Kidney epithelial cell (primary cell): ENCODE measurements at places on chromosomes 12 and 14. TPM values are rescaled to one million over a fixed set of nuclear protein-coding genes. Genes with fewer than 3 reads are reported as not detected.

Gene RNFT2
- 8.4 and 16.3 TPM in 2 replicates for total RNA-seq

DNA sequence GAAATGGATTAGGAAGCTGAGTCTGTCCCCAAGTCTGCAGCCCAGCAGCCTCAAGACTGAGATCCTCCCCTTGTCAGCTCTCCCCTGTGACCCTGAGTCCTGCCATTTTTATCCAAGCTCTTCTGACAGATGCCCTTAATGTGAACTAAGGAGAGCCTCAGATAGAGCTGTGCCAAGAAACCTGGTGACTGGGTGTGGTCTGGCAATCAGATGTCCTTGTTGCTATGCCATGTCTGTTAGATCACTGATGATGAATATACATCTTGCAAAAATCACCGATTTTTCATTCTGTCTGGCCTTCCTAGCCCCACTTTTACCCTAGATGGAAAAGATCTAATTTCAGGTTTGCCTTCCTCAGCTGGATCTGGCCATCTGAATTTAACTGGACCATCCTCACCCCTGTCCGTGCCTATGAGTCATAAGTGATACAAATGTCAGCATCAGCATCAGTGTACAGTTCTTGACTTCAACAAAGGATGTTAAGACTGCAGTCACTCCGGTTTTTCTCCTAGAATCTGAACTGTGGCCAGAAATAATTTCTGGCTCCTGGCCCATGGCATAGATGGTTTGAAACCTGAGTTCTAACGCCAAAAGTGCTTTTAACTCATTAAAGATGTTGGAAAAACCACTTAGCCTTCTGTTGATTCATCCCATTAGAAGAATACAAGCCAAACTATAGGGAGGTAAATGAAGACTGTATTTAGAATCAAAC is 61.2 kb upstream of the GRIP1 start:
- DNase-seq = no peak

DNA sequence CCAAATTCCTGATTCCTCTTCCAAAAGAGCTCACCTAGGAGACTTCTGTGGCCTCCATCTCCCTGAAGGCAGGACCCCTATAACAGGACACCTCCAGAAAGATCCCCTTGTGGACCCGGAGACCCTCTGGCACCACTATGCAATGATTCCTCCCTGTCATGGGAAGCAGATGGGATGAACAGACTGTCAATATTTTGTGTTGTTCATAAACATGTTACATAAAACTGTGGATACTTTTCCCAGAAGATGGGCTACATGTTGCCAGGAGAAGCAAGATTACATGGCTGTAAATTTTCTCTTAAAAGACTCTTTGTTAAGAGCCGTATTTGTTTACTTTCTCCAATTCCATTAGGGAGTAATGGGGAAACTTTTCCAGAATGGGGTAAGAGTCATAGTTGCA is 52.1 kb downstream of the TUNAR start:
- DNase-seq = no peak

- DNase-seq = no peak
Measured at GRCh38 chr12:113609692-113610469, 138.2 kb upstream of the LHX5 start.

DNA sequence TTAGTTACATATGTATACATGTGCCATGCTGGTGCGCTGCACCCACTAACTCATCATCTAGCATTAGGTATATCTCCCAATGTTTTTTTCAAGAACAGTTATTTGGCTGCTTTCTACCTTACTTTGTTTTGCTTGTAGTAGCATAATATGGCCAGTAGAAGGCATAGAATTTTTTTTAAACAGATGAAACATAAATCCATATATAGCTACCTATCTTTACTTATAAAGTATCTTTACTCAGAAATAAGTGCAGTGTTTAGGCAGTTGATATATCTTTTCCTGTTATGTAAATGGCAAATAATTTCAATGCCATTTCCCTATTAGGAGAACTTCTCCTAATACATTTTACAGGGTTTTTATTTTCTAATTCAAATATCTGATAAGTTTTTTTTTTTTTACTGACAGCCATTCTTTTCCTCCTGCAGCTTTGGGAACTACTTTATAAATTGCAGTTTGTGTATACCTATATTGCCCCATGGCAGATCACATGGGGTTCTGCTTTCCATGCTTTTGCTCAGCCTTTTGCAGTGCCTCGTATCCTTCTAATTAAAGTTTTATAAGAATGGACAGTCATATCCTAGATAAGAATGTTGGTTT is 143.1 kb downstream of the PCNX1 start:
- no peak for DNase-seq

DNA sequence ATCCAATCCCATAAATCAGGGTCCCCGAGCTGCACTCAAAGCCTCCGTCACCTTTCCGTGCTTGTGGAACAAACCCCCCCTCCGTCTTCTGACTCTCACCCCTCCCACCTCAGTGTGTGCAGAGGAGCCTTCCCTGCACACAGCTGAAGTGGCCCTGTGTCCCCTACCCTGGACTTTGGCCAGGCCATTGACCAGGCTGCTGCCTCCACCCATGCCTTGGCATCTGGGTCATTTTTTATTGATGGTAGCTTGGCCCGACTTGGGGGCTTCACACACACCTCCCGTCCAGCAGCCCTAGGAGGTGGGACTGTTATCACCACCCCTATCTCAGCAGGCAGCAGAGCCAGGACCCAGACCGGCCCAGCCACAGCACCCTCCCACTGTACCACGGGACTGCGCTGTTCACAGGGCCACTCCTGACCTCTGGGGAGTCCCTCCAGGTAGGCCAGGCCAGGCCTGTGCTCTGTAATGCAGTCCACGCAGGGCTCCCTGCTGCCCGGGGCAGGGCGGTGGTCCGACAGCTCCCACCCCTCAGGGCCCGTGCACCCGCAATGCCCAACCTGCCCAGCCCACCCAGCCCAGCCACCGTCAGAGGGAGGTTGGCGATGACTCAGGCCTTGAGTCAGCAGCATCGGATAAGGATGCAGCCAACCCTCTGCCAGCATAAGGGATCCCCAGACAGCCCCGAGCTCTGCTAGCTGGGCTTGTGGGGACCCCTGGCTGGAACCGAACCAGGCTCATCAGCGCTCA is 9.2 kb upstream of the INF2 start:
- peak; percentile 48 for DNase-seq

GRCh38 chr12:59372956-59373355 is 222.9 kb upstream of the SLC16A7 start:
- DNase-seq = no peak

- DNase-seq = no peak
Measured at GRCh38 chr12:101368016-101368415, 39.6 kb downstream of the ARL1 start.

DNA sequence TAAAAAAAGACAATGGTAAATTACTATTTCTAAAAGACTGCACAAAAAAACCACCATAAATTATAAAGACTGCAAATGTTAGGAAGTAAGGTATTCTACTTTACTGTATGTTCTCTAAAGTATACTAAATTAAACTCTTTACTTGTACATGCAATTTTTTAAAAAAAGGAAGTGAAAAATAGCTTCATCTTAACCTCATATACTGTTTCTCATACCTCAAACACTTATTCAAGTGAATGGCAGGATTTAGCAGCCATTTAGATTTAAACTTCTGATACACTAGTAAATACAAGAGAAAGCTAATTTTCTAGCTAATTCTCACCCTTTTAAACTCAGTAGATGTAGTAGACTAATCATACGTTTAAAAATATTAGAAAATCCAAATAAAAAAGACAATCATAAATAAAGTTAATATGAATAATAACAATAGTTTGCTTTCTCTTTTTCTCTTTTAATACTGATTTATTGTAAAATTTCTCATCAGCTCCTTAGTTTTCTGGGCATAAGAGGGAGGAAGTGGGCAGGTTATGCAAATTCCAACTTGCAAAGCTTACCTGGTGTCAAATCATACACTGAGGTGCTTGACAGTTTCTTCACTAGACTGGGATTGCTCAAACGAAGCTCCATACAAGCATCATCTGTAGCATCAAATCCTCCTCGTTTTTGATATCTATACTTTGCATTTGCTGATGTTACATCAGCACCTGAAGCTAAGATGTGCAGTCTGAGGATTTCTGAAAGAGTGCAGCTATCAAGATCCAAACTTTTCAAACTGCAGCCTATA is 71.0 kb upstream of the CFL2 start:
- no peak for DNase-seq

GRCh38 chr14:95275494-95275893 is 44.2 kb downstream of the CLMN start:
- DNase-seq = no peak

- DNase-seq = no peak
Measured at GRCh38 chr12:8953773-8954402, 4.4 kb upstream of the M6PR start.

Gene PITPNM2
- 5.2 and 5.7 TPM in 2 replicates for total RNA-seq

GRCh38 chr12:31745242-31745641 is 16.4 kb upstream of the AMN1 start:
- no peak for DNase-seq

DNA sequence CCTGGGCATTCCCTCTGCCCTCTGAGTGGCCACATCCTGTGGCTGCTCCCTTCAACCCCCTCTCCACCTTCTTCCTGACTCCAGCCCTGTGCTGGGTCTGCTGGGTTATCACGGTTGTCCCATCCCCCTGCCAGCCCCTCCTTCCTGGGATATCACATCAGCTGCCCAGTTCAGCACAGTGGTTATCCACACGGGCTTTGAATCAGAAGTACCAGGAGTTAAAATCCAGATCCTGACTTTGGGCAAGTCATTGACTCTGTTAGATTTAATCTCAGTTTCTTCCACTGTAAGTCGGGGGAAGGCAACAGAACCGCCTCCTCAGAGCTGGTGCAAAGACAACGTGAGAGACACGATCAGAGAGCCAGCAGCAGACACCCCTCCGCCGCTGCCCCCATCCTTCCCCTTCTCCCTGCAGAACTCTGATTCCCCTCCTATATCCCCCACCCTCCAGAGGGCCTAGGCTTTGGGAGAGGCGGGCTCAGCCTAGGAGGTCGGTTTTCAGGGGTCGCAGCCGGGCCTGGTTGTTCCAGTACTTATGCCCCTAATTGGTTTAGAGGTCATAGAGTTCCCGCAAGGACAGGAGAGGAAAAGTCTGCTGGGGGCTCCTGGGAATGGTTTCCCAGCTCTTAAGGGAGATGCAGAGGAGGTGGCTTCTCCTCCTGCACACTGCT is 42.5 kb downstream of the PRIMA1 start:
- DNase-seq = no peak

GRCh38 chr12:26535826-26536225 is 297.2 kb downstream of the ITPR2 start:
- no peak for DNase-seq

Gene TBC1D30
- 3.7 and 4.6 TPM in 2 replicates for total RNA-seq

Gene RASSF8
- 27.1 and 35.3 TPM in 2 replicates for total RNA-seq
